Left cardiac atrium (tissue), 4 donors: ENCODE measurements at places on chromosomes 7 and 10.
A peak's percentile ranks its signal among the peaks of the same experiment; 100 is the strongest.

DNA sequence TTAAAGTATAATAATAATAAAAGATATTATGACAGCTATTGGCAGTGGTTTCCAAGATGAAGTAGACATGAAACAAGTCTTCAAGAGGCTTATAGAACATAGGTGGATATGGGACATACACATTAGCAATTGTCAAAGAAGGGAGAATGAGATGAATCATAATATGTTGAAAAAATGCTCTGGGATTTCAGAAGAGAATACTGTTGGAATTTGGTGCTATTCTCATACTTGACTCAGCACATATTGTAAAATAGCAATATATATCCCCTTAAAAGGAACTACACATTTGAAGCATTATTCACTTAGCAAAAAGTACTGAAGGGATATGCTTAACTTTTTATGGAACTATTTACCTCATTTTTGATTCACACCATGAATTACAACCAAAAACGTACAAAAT, 577.2 kb upstream of the PCDH15 start:
- no peak for DNase-seq

DNA sequence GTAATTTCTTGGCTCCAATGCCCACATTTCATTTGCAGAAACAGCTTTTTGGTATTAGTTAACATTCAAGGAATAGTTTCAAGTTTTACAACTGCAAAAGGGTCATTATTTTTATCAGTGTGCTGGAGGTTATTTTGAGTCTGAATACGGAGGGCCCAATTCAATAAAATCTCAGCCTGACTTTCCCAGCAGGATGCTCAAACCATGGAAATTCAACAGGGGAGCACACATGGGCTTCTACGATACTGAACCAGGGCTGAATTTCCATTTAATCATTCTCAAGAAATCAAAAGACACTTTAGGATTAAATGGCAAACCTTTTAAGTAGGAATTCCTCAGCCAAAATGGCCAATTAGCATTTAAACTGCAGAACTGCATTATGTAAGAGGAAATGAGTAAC, 700.9 kb upstream of the ANKRD30A start:
- DNase-seq = no peak

DNA sequence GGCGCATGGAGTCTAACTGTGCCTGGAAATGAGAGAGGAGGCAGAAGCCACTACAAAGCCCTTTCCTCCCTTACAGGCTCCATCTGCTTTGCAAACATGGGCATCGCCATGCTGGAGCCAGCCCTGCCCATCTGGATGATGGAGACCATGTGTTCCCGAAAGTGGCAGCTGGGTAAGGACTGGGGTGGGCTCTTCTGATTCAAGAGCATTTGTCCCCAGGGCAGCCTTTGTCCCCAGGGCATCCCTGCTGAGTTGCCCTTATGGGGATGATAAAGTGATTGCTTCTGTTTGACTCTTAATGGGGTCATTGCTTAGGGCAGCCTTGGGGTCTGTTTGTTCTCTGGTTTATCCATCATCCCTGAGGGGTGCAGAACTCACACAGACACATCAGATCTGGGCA, 16.8 kb downstream of the SLC18A2 start:
- DNase-seq = no peak

GRCh38 chr10:114749510-114749909, 72.1 kb upstream of the FHIP2A start:
- no peak for DNase-seq

DNA sequence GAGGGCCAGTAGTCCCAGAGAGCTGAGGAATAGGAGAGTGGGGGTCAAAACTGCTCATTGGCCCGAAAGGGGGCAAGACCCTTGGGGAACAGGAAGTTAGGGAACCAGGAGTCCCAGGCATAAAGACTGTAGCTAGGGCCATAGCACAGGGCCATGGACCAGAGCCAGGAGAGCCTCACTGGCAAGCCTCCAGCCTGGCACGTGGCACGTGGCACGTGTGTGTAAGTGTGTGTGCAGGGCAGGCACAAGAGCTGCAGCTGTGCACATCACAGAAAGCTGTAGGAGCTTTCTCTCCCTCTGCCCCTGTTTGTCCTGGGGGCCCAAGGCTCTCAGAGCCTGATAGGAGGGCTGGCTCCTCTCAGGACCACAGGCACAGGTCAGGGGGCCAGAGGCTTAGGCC, 47.8 kb upstream of the SLF2 start:
- no peak for DNase-seq

DNA sequence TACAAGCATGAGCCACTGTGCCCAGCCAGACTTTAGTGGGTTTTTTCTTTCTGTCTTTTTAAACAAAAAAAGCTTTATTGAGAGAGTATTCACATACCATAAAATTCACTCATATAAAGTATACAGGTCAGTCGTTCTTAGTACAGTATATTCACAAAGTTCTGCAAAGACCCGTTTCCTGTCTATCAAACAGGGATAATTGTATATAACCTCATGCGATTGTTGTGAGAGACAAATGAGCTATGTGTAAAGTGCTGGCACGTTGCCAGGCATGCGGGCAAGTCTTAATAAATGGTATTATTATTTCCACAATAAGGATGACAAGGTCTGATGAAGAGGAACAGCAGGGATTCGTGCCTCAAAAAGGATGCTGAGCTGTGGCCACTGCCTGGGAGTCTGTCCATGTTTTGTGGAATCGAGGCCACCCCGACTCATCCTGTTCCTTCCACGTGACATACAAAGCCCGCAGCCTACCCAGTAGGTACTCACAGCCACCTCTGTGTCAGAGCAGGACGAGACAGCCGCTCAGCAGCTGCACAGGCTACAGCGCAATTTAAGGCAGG, 51.6 kb downstream of the SMKR1 start:
- no peak for DNase-seq

- DNase-seq = no peak
Observed at GRCh38 chr10:84452003-84452402, 123.6 kb downstream of the CCSER2 start.

- DNase-seq = no peak
Observed at GRCh38 chr7:77651575-77652162, 44.6 kb upstream of the RSBN1L start.

DNA sequence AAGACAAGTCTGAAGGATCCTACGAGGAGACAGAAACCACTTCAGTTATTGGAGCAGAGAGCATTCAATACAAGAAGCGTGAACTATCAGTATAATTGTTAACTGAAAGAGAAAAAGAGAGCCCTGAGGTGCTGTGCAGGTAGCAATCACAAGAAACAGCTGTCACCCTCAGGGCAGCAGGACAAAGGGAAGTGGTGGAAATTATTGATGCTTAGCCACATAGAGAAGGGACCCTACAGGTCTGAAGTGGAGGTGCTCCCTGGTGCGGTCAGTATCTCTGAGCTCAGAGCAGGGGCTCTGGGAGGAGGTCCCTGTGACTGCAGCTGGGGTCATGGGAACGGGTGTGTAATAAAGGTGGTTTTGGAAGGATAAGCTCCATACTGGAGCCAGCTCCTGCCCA, 97.8 kb upstream of the KLF6 start:
- DNase-seq = no peak

DNA sequence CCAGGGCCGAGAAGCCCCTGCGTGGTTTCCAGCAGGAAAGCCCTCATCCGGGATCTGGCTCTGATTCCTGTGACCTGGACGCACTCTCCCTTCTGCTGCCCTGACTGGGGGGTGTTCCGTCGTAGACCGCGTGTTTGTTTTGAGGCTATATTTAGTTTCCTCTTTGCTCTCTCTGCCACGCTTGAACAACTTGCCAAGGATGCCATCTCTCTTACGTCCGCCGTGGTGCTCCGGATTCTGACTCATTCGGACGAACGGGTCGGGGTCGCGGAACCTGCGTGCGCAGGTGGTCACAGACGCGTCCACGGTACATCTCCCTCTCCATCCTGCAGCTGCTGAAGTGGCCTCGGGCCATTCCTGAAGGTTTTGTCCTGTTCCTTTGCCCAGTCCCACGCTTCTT, 10.4 kb upstream of the SORCS3 start:
- DNase-seq = no peak

GRCh38 chr7:79921976-79922375, 212.7 kb upstream of the GNAI1 start:
- DNase-seq = no peak

GRCh38 chr10:62765726-62766125, 38.8 kb upstream of the ADO start:
- no peak for DNase-seq

GRCh38 chr7:82750007-82750406, 306.4 kb upstream of the CACNA2D1 start:
- no peak for DNase-seq

DNA sequence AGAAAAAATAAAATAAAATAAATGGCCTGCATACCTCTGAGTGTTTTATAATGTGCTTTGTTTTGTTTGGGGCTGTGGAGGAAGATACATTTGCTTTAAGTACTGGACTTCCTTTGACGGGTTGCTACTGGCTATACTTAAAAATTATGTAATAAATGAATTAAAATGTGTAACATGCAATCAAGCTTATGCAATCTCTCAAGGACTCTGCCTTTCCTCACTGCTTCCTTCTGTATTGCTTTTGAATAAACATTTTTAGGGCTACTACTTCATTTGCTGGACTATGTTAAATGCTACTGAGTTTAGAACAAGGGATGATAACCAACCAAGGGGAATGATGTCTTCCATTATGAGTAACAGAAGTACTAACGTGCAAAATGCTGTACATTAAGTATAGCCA, 91.6 kb downstream of the ETV1 start:
- no peak for DNase-seq

DNA sequence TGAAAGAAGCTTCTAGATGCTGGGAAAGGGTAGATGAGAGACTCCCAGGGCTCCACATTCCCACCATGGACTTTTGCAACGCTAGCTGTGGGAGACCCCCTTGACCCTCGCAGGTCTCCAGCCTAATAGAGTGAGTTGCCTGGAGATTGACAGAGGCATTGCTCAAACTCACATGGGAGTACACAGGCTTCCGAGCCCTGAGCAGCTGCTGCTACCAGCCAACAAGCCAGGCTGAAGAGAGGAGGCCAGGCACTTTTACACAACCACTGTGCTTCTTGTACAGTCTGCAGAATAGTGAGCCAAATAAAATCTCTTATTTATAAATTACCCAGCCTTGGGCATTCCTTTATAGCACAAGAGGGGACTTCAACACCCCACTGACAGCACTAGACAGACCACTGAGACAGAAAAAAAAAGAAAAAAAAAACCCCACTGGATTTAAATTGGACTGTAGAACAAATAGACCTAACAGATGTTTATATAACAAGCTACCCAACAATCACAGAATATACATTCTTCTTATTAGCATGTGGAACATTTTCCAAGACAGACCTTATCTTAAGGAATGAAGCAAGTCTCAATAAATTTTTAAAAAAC, 146.2 kb downstream of the ZFAND4 start:
- no peak for DNase-seq

GRCh38 chr7:24192691-24193090, 91.3 kb upstream of the NPY start:
- DNase-seq = no peak

DNA sequence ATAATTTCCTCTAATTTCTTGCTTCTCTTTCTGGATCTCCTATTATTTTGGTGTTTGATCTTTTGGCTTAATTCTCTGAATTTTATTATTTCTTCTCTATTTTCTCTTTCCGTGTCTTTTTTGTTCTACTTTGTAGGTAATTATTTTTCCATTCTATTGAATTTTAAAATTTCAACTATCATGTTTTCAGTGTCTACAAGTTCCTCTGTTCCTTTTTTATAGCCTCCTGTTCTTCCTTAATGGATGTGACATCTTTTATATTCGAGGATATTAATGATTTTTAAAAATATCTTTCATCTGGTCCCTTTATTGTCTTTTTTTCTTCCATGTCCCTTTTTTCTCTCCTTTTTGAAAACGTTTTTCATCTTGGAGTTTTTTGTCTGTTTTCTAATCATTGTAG, 11.1 kb downstream of the CDC123 start:
- no peak for DNase-seq

- DNase-seq = peak; percentile 78
Observed at GRCh38 chr10:110273474-110273873, 31.2 kb downstream of the SMNDC1 start.

DNA sequence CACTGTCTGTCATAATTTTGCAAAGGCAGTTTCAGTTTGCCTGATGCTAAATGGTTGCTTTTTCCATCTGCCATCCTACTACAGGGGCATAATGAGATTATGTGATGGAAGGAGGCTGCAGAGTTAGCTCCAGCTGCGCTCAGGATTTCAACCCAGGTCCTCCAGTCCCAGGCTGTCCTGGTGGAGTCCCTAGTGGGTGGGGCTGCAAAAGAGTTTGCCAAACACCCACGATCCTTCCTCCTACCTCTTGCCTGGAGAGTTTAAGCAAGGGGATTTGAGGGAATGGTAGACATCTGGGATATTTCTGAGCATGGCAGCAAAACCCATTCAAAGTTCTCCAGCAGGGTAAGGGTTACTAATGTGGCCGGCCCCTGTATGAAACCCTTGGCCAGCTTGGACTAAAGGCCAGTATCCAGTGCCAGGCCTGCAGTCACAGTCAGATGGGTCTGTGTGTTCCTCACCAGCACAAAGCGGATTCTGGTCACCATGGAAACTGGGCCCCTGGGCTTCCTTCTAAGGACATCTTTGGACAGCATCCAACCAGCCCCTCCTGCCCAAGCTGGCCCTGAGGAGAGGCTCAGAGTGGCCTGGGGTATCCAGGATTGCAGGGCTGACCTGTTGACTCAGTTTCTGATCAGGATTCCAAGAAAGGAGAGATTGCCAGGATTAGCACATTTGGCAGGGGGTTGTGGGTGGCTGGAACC, 42.7 kb upstream of the CHST3 start:
- DNase-seq = peak; percentile 75

DNA sequence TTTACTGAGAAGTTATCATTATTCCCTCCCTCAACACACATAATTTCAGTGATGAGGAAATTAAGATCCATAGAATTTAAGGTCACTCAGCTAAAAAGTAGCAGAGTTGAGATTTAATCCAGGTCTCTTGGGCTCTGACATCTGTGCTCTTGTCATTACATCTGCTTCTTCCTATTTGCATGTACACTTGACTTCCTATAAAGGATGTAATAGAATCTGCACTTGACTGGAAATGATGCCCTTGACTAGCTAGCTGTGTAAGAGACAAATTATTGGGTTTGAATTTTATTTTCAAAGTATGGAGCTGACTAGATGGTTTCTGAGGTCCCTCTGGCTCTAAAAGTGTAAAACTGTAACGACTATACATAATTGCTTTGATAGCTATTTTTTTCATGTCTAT, 59.5 kb downstream of the AGK start:
- DNase-seq = no peak

DNA sequence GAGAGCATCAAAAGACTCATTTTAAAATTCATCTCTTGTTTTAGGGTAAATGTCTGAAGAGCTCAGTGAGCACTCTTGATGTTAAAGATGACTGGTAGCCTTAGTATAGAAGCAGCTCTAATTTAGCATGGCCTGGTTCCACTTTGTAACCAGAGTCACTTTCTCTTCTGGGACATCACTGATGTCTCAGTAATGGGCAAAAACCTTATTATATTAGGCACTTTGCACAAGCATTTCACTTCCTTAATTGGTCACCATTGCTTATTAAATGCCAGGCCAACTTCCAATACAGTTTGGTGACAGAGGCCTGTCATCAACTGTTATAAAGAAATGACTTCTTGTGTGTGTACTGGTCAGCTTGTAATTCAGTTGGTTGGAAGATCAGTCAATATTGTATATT, 53.0 kb downstream of the STEAP1B start:
- no peak for DNase-seq

- no peak for DNase-seq
Observed at GRCh38 chr7:65004575-65004974, 1.9 kb downstream of the ERV3-1 start.

- DNase-seq = no peak
Observed at GRCh38 chr10:70756700-70757360, 28.3 kb downstream of the TBATA start.

- no peak for DNase-seq
Observed at GRCh38 chr10:19412531-19412930, 363.9 kb downstream of the MALRD1 start.
